CD4-positive, alpha-beta T cell treated with Interleukin-4 for 1 hour (primary cell): ENCODE measurements at places on chromosomes 16 and 17.
A peak's percentile ranks its signal among the peaks of the same experiment; 100 is the strongest.

DNA sequence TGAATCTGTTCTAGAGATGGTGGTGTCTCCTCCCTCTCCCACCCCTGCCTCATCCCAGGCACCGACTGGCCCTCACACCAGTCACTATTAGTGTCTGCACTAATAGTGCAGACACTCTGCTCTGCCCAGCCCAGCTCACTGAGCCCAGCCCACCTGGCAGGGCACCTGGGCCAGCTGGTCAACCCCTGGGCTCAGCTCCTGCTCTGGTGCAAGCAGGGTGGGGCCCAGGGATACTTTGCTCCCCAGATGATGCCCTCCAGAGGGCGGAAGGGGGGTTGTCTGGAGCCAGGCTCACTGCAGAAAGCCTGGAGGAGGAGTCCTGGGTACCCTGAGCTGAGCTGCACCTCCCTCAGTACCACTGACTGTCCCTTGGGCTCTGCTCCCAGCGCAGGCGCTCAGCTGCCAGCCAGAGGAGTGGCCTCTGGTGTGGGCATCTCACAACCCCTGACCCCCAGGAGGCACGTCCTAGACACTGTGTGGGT is 14.5 kb downstream of the RAB11FIP4 start:
- DNase-seq = no peak

- no peak for DNase-seq
Observed at GRCh38 chr17:30203471-30203981, 32.0 kb downstream of the SLC6A4 start.

GRCh38 chr17:61117983-61118382 is 281.7 kb upstream of the TBX2 start:
- DNase-seq = no peak

DNA sequence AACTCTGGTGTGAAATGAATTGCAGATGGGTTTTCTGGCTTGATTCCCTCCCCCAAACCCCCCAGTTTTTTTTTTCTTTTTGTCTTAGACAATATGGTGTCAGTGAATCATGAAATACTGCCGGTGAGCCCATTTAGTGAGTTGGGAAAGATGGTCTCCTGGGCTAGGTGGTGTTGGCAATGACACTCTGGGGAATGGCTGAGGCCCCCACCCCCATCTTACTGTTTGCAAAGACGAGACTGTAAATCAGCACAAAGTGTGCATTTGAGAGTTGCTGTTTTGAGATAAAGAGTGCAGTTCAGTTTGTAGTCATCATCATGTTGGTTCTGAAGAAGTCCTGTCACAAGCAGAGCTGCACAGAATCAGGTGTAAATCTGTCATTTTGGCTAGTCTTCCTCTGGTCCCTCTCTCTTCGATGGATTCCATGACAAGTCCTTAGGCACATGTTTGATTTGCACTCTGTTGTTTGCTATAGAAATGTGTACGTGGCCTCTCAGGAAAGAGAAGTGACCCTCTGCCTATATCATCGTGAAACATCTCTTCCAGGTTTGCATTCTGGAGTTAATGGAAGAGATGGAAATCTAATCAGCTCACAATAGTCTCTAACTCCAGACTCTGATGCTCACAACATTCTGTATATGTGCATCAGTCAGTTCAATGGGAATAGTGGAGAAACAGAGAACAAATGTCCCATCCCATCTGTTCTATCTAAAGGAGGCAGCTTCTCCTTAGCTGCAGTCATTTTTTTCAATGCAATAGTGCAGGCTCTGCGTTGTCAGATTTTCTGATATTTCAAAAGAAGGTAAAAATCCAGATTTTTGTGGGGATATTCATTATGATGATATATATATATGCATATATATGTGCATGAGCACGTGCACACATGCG is 34.6 kb downstream of the RBFOX1 start:
- no peak for DNase-seq

GRCh38 chr17:39676198-39676819 is 8.1 kb downstream of the PNMT start:
- peak; percentile 71 for DNase-seq
